T-helper 2 cell (primary cell): ENCODE measurements at places on chromosomes 5 and 9.
A peak's percentile ranks its signal among the peaks of the same experiment; 100 is the strongest.

DNA sequence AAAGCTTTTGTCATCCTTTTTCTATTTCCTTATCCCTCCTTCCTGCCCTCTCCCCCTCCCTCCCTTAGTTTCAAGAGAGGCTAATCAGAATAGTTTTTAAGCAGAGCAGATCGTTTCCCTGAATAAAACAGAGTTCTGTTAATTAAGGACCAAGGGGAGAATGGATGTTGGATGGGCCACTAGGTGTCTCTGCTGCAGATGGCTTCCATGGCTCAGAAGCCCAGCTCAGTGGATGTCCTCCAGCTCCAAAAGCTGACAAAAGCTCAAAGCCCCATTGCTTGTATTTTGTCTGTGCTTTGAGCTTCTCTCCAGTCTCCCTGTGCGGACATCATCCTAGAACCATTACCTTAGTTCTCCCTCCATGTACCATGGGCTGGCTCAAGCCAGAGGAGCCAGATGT is 21.0 kb upstream of the NPR3 start:
- DNase-seq: no peak

DNA sequence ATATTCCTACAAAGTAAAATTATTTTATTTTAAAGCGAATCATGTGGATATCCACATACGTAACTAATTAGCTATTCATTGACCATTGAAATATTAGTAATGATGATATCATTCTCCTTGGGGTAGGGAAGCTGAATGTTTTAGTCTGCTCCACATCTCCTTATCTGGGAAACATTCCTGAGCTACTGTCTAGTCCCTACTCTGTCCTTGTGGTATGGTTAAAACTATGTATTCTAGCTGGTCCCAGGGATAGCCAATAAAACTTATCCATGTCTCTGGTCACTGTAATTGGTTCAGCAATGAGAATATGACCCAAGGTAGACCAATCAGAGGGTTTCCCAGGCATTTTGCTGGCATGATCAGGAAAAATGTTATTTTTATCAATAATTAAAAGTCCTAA is 76.0 kb upstream of the DAP start:
- no peak for DNase-seq

- no peak for DNase-seq
Measured at GRCh38 chr9:35690614-35691333, 1.0 kb upstream of the TPM2 start.

GRCh38 chr9:74379718-74380117 is 117.4 kb upstream of the RORB start:
- no peak for DNase-seq

DNA sequence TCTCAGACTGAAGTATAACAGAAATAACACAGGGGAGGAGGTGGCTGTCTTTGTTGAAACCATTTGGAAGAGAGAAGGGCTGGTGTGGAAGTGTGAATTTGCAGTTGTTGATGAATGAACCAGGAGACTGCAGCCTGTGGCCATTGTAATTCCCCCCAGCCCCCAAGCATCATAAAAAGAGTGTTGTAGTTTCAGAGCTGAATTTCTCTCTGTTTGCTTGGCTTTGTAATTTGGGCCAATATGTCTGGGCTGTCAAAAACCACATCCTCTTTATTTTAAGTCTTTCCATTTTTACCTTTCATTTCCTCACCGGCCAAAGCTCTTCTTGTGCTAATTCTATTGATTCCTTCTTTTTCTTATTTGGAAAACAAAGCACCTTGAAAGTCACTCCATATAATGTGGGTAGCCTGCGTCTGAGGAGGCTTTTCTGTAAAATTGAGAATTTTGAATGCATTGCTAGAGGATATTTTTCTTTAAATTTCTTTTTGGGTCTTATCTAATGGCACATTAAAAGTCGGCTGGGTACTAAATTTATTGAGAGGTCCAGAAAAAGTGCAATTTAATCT is 383.3 kb downstream of the OSTF1 start:
- no peak for DNase-seq

DNA sequence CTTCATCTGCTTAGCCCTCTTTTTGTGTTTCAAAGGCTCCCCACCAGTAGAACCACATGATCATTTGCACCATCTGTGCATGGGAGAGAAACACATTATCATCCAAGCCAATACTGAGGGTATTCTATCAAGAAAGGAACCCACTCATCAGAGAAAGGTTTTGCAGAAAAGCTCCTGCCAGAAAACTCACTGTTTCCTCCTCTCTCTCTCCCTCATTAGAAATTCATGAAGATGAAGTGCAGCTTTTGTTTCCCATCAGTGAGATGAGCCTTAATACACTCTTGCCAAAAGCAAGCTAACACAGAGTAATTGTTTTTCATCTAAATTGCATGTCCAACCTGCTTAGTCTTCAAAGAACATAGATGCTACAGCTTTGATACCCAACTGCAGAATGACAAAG is 142.4 kb upstream of the GRAMD2B start:
- no peak for DNase-seq

DNA sequence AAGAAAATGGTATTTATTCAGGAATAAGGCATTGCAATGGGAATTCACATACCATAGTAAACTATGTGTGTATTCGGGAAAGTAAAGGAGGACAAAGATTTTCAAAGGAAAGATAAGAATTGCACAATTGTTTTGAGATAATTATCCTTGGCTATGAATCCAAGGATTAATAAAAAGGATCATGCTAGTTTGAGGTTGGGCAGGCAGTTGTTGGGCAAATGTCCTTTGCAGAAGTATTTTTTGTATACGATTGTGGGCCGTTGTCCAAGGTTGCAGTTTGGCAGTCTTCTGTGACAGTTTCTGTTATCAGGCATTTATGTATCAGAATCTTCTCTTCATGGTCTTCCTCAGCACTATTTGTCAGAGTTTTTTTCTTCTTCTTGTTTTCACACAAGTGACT is 10.6 kb upstream of the UBAP2 start:
- no peak for DNase-seq

- DNase-seq: peak; percentile 52
Measured at GRCh38 chr5:123035360-123035917, 1.1 kb downstream of the PPIC start.

GRCh38 chr5:174459071-174459702 is 265.2 kb upstream of the MSX2 start:
- no peak for DNase-seq

DNA sequence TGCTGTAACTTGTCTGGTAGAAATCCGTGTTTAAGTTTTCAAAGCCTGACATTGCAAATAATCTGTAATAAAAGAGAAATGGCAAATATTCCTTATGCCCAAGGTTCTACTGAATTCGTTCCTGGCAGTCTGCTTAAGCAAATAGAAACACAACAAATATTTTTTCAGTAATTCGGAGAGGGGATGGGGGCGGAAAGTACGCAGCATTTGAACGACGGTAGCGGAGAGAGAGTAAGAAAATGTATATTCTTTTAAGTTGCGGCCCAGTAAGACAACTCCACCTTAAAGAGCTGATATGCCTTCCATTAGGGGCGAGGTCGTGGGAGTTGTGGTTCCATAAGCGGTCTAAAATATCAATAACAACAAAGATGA is 569 bp downstream of the YIPF5 start:
- no peak for DNase-seq

- DNase-seq: no peak
Measured at GRCh38 chr9:81722277-81722676, 32.9 kb upstream of the TLE1 start.

- DNase-seq: no peak
Measured at GRCh38 chr5:119743927-119744326, 114.6 kb downstream of the FAM170A start.

- no peak for DNase-seq
Measured at GRCh38 chr5:38400365-38400764, 142.0 kb downstream of the EGFLAM start.

- DNase-seq: no peak
Measured at GRCh38 chr5:120088836-120089235, 375.3 kb upstream of the PRR16 start.

DNA sequence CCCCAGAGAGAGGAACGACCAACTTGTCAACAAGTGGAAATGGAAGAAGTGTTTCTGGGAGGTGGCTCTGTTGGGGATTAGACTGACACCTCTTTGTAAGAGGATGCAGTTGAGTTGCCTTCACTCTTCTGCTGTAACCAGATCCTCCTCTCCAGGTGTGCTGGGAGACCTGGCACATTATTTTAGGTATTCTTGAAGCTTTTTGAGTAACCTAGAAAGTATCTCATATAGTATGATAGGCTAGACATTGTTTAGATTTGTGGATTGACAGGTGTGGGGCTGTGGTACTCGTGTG is 21.6 kb downstream of the SNX30 start:
- DNase-seq: no peak

GRCh38 chr9:21758540-21758939 is 43.9 kb upstream of the MTAP start:
- no peak for DNase-seq

DNA sequence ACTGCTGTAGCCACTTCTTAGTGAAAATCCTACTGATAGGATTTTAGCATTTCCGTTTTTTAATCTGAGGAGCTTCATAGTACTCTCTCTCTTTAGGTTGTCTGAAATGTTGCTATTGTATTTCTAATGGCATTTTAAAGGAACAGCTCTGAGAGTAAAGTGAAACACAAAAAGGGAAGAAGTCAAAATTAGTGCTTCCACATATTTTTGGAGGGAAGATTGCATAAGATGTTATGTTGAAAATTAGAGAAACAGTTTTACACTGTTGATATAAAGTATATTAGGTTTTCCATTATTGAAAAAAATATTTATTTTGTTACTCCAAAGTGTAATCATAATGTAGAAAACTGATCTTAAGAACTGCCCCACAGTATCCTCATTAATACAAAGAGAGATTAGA is 525.1 kb downstream of the TAF11L14 start:
- no peak for DNase-seq

DNA sequence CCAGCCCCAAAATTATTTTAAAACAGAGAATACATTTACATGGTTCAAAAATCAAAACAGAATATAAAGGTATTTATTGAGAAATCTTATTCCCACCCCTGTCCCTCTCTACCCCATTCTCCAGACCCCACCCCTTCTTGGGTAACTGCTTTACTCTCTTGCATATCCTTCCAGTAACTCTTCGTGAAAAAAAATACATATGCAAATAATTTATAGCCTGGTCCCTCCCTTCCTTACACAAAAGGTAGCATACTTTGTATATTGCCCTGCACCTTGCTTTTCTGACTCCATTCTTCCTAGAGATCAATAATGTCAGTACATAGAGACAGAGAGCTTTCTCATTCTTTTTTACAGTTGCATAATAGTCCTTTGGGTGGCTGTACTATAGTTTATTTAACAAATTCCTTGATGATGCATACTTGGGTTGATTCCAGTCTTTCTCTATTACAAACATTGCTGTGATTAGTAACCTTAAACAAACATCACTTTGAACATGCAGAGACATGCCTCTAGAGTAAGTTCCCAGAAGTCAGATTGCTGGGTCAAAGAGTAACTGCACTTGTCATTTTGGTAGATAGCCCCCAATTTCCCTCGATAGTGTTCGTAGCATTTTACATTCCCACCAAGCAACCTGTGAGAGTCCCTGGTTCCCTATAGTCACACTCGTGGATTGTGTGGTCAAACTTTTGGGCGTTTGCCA is 47.9 kb downstream of the STOM start:
- DNase-seq: no peak

DNA sequence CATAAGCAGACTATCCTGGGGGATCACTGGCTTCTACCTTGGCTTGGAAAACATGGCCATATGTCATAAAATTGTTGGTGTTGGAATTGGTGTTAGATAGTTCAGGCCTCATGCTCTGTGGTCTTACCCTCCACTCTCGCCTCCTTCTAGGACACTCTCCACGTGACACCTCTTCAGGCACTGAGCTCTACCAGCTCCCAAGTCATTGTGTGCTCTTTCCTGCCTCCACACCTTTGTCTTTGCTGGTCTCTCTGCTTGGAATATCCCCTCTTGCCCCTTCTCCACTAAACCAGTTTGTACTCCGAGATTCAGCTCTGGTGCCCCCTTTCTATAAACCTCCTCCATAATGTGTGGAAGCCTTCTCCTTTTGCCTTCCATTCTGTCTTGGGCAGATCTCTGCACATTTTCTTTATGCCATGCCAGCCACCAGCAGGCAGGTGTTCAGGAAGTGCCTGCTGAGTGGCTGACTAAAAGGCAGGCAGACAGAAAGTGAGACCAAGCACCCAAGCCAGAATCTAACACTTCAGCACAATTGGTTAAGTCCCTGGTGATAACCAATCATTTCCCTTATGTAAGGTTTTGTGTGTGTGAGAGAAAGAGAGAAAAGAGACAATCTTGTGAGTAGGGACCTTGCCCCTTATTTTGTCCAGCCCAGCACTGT is 37.7 kb downstream of the SAR1B start:
- DNase-seq: no peak

DNA sequence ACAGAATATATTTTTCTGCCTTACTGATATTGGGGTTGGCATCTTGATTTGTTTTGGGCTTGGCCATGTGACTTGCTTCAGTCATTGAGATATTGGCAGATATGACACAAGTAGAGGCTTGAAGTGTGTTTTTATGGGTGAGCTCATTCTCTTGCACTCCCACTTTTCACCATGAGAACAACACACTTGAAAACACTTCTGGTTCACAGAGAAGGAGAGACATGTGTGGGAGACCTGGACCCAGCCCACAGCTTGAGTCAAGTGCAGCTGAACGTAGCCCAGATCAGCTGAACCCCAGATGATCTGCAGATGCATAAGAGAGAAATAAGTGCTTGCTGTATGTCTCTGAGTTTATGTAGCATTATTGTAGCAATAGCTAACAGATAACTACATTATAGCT is 155.4 kb downstream of the SEMA6A start:
- DNase-seq: no peak

- no peak for DNase-seq
Measured at GRCh38 chr5:27855491-27855890, 817.1 kb upstream of the CDH9 start.

DNA sequence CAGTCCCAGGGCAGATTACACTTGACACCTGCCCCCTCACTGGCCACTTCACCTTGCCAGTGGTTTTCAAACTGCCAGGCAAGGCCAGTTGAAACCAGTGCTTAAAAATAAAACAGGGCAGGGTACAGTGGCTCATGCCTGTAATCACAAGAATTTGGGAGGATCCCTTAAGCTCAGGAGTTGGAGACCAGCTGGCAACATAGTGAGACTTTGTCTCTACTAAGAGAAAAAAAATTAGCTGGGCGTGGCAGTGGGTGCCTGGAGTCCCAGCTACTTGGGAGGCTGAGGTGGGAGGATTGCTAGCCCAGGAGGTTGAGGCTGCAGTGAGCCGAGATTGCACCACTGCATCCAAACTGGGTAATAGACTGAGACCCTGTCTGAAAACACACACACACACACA is 58.1 kb downstream of the ROPN1L start:
- no peak for DNase-seq

GRCh38 chr5:38284384-38284783 is 26.0 kb downstream of the EGFLAM start:
- no peak for DNase-seq
